ENCODE measurements at places on chromosomes 6 and 20. TPM values are rescaled to one million over a fixed set of nuclear protein-coding genes. Genes with fewer than 3 reads are reported as not detected.

Gene SLC52A3
- 0.57 TPM for total RNA-seq

Gene BLOC1S5
- total RNA-seq, result 16.1 TPM

Gene LTA
- not detected for total RNA-seq

Gene ASIP
- not detected for total RNA-seq

Gene DSP
- total RNA-seq, result 24.3 TPM

Gene SLC32A1
- total RNA-seq, result not detected

Gene DPPA5
- not detected for total RNA-seq

GRCh38 chr20:58908221-58908620 is 55.7 kb downstream of the GNAS start:
- no peak for DNase-seq

GRCh38 chr6:42345696-42346416 is 105.9 kb downstream of the TRERF1 start:
- DNase-seq, result no peak

- no peak for DNase-seq
Observed at GRCh38 chr6:79250559-79250958, 16.1 kb upstream of the HMGN3 start.

DNA sequence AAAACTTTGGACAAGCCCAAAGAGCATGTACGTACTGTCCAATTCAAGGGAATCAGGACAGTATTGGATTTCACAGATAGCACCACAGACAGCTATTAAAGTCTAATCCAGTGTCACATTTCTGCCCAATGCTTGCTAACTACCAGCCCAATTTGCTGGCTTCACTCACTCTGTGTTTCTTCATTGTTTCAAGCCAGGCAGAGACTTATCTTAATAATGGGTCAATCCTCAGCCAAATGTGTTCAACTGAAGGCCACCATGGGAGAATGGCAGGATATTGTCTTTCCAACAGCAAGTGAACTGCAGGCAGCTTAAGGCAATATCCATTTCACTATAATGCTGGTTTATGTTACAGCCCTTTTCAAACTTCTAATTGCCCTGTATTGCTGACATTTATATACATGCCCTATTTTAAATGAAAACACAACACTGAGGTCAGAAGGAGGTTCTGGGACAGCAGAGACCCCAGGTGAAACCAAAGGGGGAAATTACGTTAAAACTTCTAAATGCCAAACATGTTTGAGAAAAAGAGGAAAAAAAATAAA is 142.1 kb upstream of the RSPO3 start:
- DNase-seq, result no peak

DNA sequence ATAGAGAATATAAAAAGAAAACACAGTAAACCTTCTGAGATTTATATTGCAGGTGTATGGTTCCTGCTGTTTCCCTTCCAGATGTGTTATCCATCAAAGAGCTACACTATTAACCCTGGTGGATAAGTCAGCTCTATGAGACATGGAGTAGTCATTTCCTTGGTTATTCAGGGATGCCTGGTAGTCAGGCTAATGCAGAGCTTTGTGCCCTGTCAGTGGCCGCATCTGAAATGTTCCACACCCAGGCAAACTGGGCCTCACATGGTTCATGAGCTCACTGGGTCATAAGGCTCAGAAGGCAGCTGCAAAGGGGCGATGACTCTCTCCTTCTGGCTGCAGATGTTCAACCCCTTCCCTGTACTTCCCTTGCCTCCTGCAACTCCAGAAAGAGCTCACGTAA is 473.6 kb downstream of the EPHA7 start:
- DNase-seq, result no peak

Data from M059J (cell line).